NCI-H1436 treated with DMSO at 0.1 percent for 48 hours (cell line): ENCODE measurements at places on chromosomes 1 and 21.

DNA sequence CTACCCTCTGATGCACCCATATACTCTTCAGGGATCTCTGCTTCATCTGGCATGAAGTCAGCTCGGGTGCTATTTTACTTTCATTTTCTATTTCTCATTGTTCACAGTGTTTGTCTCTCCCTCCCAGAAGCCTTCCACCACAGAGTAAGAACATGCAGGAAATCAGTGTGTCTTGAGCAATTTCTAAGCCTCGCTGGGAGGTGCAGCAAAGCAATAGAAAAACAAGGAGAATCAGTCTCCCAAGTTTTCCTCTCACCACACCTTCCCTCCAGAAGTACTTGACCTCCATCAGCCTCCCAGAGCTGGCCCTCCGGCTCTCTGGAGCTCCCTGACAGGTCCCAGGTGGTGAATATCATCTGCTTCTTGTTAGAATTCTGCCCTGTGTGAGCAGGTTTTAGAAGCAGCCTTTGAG lies 594.7 kb upstream of the CAMK1G start:
- DNase-seq, result peak; percentile 38

GRCh38 chr1:9110669-9111356 lies 18.1 kb downstream of the GPR157 start:
- DNase-seq, result no peak

GRCh38 chr1:181128592-181129497 lies 40.3 kb downstream of the IER5 start:
- DNase-seq, result no peak

- DNase-seq, result no peak
Observed at GRCh38 chr1:173853074-173853473, 14.7 kb downstream of the GAS5 start.

DNA sequence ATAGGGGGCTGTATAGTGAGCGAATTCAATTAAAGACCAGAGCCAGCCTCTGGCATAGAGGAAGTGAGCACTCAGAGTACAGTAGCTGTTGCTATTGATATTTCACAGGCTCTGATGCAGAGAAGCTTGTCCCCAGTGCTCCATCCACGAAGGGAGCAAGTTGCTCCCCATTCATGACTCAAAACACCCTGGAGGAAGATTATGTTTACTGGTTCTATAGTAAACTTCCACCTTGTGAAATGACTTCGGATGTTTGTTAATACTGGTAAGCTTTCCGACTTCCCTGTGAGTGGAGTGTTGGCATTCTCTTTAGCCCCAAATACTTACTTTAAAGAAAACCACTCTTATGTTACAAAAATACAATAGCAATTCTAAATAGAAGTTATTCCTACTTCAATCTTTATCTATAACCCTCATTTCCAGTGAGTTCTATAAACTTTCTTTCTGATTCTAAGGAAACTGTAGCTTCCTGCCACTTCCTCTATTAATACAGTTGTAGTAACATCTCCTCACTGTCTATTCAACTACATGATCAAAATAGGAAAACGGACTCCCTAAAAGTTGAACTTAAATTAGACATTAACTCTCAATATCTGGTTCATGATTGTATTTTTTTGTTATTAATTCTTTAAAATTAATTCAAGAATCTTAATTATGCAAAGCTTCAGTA lies 46.4 kb downstream of the ZNF281 start:
- no peak for DNase-seq

- DNase-seq, result no peak
Observed at GRCh38 chr1:16178596-16179497, 23.0 kb upstream of the EPHA2 start.

DNA sequence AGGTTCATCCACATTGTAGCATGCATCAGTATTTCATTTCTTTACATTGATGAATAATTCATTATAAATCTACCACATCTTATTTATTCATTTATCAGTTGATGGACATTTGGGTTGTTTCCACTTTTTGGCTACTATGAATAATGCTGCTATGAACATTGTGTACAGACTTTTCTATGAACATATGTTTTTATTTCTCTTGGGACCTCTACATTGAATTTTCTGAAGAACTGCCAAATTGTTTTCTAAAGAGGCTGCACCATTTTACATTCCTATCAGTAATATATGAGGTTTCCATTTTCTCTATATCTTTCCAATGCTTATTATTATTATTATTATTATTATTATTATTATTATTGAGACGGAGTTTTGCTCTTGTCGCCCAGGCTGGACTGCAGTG lies 81.3 kb upstream of the SELENON start:
- DNase-seq, result no peak

- DNase-seq, result no peak
Observed at GRCh38 chr1:61338899-61339298, 256.5 kb downstream of the NFIA start.

DNA sequence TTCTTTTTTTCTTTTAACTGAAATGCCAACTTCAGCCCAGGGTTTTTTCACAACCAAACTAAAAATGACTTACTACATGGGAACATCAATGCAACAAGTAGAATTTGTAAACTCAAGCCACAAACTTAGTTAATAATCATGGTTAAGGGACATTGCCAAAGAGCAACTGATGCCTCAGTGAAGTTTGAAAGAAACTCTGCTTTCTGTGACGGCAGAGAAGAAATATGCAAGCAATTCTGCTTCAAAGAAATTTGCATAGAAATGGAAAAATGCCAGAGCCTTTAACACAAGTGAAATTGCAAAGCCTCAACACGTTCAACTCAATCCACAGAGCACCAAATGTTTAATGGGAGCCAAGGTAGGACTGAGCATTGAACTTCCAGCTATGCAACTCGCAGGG lies 5.0 kb upstream of the CHD5 start:
- DNase-seq, result no peak

GRCh38 chr1:178768423-178768822 lies 43.4 kb downstream of the RALGPS2 start:
- no peak for DNase-seq

DNA sequence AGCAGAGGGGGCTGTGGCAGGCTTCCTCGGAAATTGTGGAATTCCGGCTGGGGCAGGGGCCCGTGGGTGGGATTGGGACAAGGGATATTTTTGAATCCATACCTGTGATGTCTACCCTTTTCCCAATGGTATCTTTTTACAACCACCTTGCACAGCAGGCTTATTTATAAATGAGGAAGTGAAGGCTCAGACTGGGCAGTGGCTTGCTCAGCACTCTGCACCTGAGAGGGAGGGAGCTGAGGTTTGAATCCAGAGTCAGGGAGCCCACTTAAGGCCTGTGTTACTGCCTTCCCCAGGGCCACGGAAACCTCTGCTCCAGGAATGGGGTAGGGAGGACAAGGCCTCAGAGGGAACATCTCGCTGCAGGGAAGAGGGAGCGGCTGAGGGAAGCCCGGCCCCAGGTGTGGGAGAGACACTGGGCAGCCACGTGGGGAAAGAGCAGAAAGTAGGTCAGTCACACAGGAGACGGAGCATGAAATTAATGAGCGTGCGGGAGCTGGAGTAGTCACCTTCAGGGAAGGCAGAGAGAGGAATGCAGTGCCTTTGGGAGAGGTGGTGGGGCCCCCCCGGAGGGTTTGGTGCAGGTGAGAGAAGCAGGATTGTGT lies 35.4 kb upstream of the SCMH1 start:
- no peak for DNase-seq

DNA sequence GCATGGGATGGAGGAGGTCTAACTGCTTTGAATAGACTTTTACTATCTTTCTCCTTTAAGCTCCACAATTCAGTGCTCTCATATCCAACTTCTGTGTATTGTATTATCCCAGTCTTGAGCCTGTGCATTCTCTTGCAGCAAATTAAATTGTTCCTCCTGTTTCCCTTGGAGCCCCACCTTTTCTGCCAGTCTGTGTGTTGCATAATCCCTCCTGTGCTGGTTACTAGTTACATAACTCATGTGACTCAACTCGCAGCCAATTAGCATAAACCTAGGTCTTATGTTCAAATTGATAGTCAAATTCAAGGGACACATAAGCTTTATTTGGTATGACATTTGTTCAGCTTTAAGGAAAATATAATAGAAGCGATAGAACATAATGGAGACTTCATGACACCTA lies 1863.5 kb downstream of the MRPL39 start:
- DNase-seq, result no peak

DNA sequence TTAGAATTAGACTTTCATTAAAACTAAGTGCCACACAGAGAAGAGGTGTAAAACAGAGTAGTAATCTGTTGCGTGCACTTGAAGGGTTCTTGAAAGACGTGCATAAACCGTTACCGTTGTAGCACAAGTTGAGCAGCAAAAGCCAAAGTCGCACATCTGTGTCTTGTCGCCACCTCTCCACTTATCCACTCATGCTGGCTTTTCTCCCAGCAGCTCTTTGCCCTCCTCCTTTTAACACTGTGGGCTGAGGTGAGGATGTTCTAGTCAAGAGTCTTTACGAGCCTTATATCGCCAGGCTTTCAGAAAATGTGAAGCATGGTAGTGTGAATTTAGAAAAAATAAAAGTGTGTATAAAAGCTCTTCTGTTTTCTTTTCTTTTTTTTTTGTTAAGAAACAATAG lies 48.0 kb downstream of the NR5A2 start:
- no peak for DNase-seq

DNA sequence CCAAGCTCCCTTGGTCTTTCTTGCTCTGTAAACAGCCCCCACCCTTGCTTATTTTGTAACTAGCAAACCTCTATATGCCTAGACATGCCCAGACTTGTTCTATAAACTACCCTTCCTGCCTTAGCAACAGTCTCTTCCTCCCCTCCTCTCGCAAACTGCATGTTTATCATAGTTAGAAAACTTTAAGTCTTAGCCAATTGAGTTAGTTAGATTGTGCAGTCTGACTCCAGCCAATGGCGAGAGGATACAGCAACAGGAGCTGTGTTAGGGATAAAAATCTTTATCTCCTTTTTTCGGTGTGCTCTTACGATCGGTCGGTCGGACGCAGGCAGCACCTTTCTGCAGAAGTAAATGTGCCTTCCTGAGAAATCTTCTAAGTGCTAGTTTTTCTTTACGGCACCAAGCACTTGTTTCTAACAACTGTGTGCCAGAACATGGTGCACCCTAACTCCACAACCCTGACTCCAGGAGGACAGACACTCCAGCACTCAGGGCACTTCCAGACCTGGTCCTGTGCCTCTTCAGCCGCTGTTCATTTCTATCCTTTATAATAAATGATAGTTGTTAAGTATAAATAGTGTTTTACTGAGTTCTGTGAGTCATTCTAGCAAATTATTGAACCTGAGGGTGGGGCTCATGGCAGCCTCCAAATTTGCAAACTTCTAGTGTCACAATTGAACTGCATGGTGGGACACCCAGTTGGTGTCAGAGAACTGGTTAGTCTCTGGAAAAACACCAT lies 25.7 kb upstream of the GNG4 start:
- DNase-seq, result no peak

DNA sequence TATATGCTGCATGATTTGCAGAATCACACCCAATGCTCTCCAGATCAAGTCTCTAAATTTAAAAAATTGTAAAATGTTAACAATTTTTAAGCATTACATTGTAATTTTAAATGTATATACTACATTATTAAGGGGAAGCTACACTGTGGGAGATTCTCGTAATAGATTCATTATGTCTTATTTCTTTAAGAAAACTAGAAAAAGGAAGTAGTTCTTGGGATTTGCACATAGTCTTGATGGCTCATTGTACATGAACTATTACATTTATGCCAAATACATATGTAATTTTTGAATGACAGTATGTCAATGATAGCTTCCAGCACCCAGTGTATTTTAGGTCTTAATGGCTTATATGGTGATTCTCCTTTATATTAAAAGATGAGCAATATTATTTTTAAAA lies 250.3 kb downstream of the PTPRC start:
- no peak for DNase-seq

DNA sequence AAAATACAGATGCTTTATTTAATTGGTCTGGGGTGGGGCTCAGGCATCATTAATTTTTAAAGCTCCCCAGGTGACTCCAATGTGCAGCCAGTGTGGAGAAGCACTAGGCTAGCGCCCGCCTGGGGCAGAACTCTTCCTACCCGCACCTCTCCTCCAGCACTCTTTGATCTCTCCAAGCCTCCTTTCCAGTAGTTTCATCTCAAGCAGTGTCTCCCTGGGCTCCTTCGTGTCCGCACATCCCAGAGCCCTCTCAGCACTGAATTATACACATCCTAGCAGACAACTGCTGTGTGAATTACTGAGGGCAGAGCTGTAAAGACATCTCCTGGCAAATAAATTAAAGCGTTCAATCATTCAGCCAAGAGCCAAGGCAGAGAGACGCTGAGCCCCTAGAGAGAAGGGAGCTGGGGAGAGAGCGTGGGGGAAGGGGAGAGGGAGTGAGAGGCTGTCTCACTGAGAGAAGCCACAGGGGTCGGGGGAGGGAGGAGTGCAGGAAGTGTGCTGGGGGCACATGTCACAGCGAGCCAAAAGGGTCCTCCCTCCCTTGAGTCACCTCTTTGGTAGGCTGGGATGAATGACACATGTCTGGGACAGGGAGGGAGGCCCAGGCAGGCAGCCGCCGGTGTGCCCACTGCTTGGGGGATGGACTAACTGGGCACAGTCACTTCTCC lies 21.0 kb upstream of the PARP1 start:
- DNase-seq, result peak; percentile 62

GRCh38 chr1:161020509-161021164 lies at the start of gene F11R:
F11R (minus strand) TSS chr1:161021152; CDS start chr1:161021073, 79 bp downstream.
- DNase-seq, result no peak

GRCh38 chr1:95339377-95339776 lies 105.4 kb downstream of the RWDD3 start:
- DNase-seq, result no peak

DNA sequence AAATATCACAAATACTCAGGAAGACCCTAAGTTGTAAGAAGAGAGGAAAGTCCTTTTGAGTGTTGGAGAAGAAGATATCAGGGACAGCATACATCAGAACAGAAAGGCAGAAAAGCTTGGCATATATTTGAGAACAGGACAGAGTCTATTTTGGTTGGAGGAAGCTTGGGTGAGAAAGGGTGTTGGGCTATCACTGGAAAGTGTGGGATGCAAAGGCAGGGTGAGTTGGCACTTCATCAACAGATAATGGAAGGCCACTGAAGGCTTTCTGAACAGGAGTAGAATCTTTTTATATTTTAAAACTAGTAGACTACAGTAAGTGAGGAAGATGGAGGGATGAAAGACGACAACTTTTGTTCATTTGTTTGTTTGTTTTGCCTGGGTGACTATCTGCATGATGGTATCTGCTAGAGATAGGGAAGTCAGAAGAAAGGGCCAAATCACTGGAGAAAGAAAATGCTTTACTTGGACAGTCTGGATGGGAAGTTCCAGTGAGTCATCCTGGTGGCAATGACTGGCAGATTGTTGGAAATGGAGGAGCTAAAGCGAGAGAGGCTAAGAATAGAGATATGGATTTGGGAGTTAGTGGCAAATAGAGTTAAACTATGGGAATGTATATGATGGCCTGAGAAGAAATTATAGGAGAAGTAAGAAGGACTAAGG lies 33.7 kb upstream of the KCNA2 start:
- no peak for DNase-seq
